Endothelial cell of coronary artery (primary cell): ENCODE measurements at places on chromosomes 3 and 15. TPM values are rescaled to one million over a fixed set of nuclear protein-coding genes. Genes with fewer than 3 reads are reported as not detected.

Gene DNAJB11
- total RNA-seq, result 59.7 and 62.5 TPM in 2 replicates

Gene XYLB
- total RNA-seq, result 3.2 and 3.5 TPM in 2 replicates

Gene CCDC39
- total RNA-seq, result under 0.01 TPM in 1 of 2 replicates, not detected in the other

Gene SNAPC5
- 16.4 and 24.4 TPM in 2 replicates for total RNA-seq

Gene C15orf62
- total RNA-seq, result 0.63 and 0.66 TPM in 2 replicates

Gene SERP1
- 169 and 236 TPM in 2 replicates for total RNA-seq
